ENCODE measurements at places on chromosomes 5 and 9.
A peak's percentile ranks its signal among the peaks of the same experiment; 100 is the strongest.

GRCh38 chr5:23528677-23529076 lies 21.3 kb downstream of the PRDM9 start:
- no peak for DNase-seq

- DNase-seq = no peak
Measured at GRCh38 chr9:126329476-126330275, 3.0 kb downstream of the MVB12B start.

- DNase-seq = no peak
Measured at GRCh38 chr9:72674961-72675360, 153.6 kb downstream of the TMC1 start.

GRCh38 chr9:26913138-26913668 lies 20.6 kb upstream of the CAAP1 start:
- DNase-seq = no peak

GRCh38 chr5:138461343-138462125 lies 3.7 kb upstream of the EGR1 start:
- no peak for DNase-seq

- no peak for DNase-seq
Measured at GRCh38 chr5:131610198-131611063, 24.6 kb downstream of the RAPGEF6 start.

DNA sequence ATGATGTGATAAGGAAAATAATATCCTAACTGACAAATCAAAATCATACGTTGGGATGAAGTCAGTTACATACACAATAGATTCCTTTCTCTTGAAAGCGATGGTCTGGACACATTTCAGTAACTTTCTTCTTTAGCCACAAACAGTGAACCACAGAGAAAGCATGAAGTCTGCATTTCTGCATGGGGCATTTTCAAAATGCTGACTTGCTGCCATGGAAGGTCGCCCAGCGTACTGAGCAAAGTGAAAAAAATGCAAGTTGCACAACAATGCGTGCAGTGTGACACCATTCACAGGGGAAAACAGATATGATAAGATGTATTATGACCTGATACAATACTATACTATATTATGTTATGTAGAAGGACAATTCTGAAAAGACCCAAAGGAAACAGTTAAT lies 146.3 kb downstream of the SNX18 start:
- DNase-seq = no peak

GRCh38 chr9:73269430-73270101 lies 117.9 kb downstream of the ANXA1 start:
- DNase-seq = no peak

- DNase-seq = no peak
Measured at GRCh38 chr5:151584057-151584937, 6.8 kb downstream of the FAT2 start.

- DNase-seq = no peak
Measured at GRCh38 chr5:56317923-56318561, 84.9 kb upstream of the ANKRD55 start.

GRCh38 chr9:4315582-4316215 lies 15.8 kb upstream of the GLIS3 start:
- DNase-seq = peak; percentile 40

GRCh38 chr9:113879318-113879717 lies 3.2 kb downstream of the ZNF618 start:
- DNase-seq = no peak

GRCh38 chr9:96149533-96150280 lies 152.3 kb downstream of the HSD17B3 start:
- no peak for DNase-seq

- no peak for DNase-seq
Measured at GRCh38 chr5:179765400-179765799, 28.4 kb upstream of the LTC4S start.

- DNase-seq = no peak
Measured at GRCh38 chr5:6003040-6003825, 375.1 kb downstream of the MED10 start.

- no peak for DNase-seq
Measured at GRCh38 chr5:150372639-150373038, 15.1 kb downstream of the TCOF1 start.

DNA sequence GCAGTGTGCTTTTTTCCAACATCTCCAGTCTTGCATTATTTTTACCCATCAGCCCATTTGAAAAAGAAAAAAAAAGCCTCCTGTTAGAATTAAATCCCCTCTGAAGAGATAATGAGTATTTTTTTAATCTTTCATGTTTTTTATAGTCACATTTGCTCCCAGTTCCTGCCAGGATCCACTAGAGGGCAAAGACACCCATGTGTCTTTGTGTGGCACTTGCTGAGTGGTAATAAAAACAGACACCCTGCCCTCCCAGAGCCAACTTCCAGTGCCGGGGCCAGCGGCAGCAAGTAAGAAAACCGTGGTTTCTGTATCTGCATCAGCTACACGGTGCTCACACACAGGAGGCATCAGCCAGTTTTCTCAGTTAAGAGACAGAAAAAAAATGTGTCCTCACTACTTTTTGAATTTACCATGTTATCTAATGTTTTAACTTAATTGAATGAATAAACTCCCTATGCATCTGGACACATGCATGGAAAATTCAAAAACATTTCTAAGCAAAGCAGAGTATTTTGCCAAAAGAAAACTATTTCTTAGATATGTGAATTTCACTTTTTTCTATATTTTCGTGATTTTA lies 70.2 kb upstream of the PLEKHG4B start:
- DNase-seq = no peak

DNA sequence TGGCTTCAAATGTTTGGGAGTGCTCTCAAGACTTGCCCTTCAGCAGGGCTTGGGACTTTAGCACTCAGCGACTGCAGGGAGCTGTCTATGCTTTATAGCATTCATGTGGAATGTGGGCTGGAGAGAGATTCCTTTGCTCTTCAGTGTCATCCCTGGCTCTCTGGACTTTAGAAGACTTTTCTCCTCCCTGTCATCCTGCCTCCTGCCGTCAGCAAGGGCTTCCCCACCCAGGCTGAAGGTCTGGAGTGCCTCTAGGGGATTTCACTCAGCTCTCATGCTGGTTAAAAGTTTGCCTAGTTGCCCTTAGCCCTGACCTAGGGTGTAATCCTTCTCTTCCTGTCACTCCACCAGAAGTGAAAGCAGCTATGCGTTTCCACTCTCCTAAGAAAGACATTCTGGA lies 210.9 kb downstream of the FRMD3 start:
- DNase-seq = no peak

DNA sequence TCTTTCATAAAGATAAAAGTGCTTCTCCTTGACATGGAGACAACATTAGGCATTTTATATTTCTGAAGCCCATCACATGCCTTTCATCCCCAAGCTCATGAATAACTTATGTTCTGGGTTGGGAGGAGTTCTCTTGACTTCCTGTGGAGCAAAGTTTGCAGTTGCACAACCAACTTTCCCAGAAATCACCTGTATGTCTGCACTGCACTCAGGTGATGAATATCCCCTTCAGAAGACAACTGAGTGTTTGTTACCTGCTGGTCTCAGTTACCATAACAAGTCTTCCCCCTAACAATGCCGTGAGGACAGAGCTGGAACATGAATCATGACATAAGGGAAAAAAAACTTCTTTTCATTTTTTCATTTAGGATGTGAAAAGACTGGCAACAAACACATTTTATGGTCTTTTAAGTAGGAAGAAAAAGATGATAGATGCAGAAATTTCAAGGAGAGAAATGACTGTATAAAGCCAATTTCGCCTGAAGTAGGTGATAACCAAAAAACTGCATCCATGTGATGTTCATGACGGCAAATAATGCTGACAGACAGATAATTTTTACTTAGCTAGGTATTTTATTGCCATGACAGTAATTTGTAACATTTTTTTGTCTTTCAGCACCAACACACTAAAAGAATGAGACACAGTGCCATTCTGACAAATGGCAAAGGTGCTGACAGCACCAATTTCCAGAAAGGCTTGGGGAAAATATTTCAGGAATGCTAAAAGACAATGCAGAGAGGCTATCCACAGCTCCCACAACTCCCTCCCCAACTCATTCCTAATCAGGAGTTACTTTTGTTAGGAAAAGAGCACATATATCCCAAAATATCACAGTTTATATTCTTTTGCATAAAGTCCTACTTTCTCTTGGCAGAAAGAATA lies 656.3 kb downstream of the PRELID2 start:
- DNase-seq = no peak

DNA sequence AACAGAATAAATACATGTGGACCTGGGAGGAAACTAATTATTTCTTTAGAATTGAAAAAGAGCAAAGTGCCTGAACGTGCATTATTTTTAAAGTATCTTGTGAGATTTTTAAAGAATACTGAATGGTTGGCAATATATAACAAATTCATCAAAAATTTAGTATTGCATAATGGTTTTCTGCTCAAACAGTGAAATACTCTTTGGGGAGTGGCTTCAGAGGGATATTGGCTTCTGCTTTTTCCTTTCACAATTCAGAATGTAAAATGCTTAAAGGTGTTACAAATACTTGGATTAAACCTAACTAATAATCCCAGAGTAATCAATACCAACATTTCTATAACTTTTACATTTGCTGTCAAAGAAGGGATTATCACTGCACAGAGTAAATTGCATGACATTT lies 379.3 kb upstream of the CHD1 start:
- DNase-seq = no peak

- DNase-seq = peak; percentile 17
Measured at GRCh38 chr5:175444060-175444904, at the start of gene DRD1. TSS of gene DRD1 (minus strand) at chr5:175444182. CDS start at chr5:175443099, 1,083 bp downstream.

- DNase-seq = no peak
Measured at GRCh38 chr9:99073985-99074901, 30.7 kb upstream of the TGFBR1 start.

GRCh38 chr9:113979343-113980127 lies 98.6 kb downstream of the AMBP start:
- DNase-seq = no peak

GRCh38 chr9:70065572-70065971 lies 21.9 kb downstream of the MAMDC2 start:
- no peak for DNase-seq

DNA sequence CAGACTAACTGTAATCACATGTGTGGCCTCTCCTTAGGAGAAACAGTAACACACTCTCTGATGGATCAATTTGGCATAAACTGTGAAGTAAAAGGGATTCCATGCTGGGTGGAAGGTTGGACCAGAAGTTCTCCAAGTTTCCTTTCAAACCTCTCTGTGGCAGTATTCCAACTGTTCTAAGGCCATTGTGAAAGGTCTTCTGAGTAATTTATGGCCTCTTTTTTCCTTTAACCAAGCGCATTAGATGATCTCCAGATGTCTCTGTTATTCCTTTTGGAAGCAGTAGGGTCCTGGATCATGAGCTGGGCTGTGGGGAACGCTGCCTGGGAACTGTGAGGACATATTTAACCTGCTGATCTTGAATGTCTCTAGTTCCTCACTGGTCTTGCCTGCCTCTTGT lies 80.6 kb upstream of the IL6ST start:
- DNase-seq = no peak

DNA sequence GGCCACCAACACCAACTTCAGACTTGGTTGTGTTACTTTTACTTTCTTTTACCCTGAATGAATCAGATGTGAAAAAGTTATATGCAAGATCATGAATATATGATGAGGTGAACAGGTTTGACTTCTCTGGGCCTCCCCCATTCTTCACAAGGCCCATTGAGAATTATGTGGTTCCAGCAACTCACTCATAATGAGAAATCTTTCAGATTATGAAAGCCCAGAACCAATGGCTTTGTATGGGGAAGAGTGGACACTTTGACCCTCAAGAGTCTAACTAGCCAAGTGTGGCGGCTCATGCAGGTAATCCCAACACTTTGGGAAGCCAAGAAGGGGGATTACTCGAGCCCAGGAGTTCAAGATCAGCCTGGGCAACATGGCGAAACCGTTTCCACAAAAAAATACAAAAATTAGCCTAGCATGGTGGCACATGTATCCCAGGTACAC lies 16.1 kb upstream of the LNPEP start:
- DNase-seq = no peak

DNA sequence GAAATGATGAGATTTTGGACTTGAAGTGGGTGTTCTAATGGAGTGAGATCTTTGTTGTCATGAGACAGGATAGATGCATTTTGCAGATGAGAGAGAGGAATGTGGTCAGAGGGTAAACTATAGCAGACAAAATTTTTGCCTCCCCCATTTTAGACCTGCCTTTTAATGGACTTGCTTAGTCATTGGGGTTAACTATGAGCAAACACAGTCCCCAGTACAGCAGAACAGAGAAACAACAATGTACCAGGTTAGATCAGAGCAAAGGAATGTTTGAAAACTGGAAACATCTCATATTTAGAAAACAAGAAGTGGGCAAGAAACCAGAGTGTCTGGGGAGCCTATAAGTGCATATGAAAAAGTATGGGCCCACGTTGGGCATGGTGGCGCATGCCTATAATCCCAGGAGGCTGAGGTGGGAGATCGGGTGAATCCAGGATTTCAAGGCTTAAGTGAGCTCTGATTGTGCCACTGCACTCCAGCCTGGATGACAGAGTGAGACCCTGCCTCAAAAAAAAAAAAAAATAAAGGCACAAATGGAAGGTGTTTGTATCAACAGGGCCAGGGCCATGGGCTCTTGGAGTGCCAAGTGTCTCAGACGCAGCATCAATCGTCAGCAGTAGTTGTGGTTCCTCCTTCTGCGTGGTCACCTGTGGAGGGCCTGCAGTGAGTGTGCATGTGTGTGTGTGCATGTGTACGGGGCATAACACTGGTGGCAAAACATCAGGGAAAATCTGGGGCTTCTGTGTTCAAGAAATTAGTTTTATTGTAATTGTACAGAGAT lies 214.4 kb upstream of the S1PR3 start:
- DNase-seq = no peak

- DNase-seq = no peak
Measured at GRCh38 chr9:88742483-88742882, 207.5 kb downstream of the NXNL2 start.

GRCh38 chr5:115985802-115986757 lies 23.8 kb downstream of the LVRN start:
- DNase-seq = no peak

DNA sequence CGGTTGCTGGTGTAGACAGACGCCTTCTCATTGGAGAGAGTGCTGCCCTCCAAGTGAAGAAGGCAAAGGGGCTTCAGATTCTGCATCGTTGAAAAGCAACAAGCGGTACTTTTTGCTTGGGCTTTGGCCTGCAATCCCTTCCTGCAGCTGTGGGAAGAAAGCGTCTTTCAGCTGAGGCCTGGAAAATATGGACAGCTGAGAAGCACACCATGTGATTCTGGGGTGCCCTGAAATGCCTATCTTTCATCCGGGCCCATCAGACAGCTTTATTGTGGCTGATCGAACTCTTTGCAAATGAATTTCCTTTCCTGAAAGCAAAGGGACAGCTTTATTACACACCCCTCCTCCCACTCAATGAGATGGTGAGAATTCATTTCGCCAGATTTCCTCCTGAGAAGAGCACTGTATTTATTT lies 74.0 kb downstream of the NSG2 start:
- DNase-seq = no peak

GRCh38 chr5:158840193-158840592 lies 259.5 kb downstream of the EBF1 start:
- no peak for DNase-seq

DNA sequence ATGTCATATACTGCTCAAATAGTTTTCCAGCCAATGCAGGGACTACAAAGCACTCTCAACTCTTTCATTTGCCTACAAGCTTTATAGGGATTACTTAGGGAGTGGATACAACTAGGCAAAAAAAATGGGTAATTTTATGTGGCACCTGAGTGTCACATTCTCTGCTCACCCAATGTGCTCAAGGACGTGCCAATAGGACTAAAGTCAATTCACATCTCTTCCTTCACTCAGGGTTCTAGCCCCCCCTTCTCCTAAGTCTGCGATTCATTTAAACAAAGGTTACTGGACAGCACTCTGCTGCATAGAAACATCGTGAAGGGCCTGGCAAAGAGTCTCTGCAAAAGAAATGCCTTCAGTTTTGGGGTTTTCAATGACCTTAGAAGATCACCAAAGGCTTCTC lies 142.3 kb downstream of the TSSK1B start:
- DNase-seq = no peak
